Subcutaneous preadipocyte (primary cell): ENCODE measurements at places on chromosomes 16 and 17. TPM values are rescaled to one million over a fixed set of nuclear protein-coding genes. Genes with fewer than 3 reads are reported as not detected.

The ZFHX3 gene
- total RNA-seq, result 4.8 and 5.1 TPM in 2 replicates

The HS3ST3B1 gene
- total RNA-seq, result 23.1 and 28.3 TPM in 2 replicates

The KRTAP16-1 gene
- total RNA-seq, result not detected in 2 replicates

The LRRC75A gene
- total RNA-seq, result 1.1 and 1.4 TPM in 2 replicates

The PDK2 gene
- 12.3 and 26.1 TPM in 2 replicates for total RNA-seq

The KRTAP4-5 gene
- not detected in 2 replicates for total RNA-seq

The MLKL gene
- 15.1 and 18.8 TPM in 2 replicates for total RNA-seq

The KRT36 gene
- total RNA-seq, result not detected in 2 replicates

The C16orf96 gene
- total RNA-seq, result not detected in 2 replicates

The MSLN gene
- total RNA-seq, result not detected in 2 replicates

The TBC1D3G gene
- not detected in 2 replicates for total RNA-seq

The NLRC5 gene
- 43.4 and 51.0 TPM in 2 replicates for total RNA-seq

The KRTAP4-9 gene
- total RNA-seq, result not detected in 2 replicates
